ENCODE measurements at places on chromosomes 13 and 19.
A peak's percentile ranks its signal among the peaks of the same experiment; 100 is the strongest.

- no peak for DNase-seq
Observed at GRCh38 chr13:67855741-67856238, 625.7 kb upstream of the PCDH9 start.

DNA sequence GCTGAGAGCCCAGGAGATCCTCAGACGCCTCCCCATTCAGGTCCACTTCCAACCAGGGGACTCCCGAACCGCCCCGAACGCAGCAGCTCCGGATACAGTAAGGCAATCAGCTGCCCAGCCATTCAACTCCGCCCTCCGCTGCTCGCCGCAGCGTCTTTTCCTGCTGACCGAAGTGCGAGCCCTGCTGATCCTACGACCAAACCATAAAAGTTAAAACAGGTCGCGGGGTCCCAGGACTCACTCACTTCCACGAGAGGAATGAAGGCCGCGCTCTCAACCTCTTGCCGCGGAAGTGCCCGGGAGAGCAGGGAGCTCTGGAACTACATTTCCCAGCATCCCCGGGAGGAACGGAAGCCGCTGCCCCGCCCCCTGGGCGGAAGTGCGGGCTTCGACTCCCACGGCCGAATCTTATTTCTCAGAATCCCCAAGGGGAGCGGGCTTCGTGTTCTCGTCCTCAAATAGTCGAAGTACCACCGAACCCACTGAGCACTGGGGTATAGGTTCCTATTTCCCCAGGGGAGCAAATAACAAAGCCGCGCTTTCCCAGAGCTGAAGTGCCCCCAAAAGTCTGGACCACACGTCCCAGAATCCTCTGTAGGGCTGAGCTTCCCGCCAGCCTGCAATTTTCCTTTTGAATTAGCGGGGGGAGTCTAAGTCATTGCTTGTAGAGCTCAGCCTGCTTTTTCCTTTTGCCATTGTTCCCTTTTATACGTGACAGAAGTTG lies at the start of gene ZNF45:
ZNF45 (minus strand) TSS at position 298 of the 724 bp plus-strand sequence. CDS start 13,097 bp downstream, outside the sequence.
- peak; percentile 85 for DNase-seq

DNA sequence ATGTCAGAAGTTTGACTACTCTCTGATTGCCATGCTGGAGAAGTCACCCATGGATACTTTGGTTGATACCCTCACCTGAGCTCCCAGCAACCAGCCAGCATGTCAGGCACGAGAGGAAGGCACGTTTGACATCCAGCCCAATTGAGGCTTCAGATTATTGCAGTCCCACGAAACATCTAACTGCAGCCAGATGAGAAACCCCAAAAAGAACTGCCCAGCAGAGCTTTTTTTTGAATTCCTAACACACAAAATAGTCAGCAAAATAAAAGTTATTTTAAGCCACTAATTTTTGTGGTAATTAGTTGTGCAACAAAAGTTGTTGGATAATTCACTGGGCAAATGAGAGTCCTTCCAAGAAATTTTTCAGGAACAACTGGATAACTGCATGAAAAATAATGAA lies 259.0 kb downstream of the LMO7 start:
- no peak for DNase-seq

DNA sequence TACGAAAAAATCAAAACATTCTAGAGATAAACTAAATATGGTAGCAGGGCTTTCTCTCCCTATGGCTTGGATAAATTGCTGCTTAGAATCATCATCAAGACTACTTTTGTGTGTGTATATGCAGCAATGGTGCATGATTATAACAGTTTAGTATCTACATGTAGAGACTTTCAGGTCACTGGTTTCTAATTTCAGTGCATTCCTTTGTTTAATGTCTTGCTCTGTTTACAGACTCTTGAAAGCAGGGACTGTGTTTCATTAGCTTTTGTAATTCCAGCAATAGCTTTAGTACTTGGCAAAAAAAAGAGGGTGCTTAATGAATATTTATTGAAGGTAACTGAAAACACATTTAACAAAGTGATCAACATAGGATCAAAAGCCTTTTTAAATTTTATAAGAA lies 420.7 kb downstream of the PCDH9 start:
- DNase-seq, result no peak

- no peak for DNase-seq
Observed at GRCh38 chr19:39432677-39433025, 3.1 kb downstream of the RPS16 start.

Data from caudate nucleus (tissue), 63 donors.